Activated CD4-positive, alpha-beta T cell treated with anti-CD3 and anti-CD28 coated beads, Interleukin-2, amount 10 ng/mL, durations not matched to agents 7 days and 5 days (primary cell): ENCODE measurements at places on chromosomes 1 and 21. TPM values are rescaled to one million over a fixed set of nuclear protein-coding genes. Genes with fewer than 3 reads are reported as not detected.

The LCE1E gene
- not detected for total RNA-seq

- peak; percentile 29 for DNase-seq
These were observed 49.8 kb upstream of the RCC1 start for GRCh38 chr1:28456078-28456477.

DNA sequence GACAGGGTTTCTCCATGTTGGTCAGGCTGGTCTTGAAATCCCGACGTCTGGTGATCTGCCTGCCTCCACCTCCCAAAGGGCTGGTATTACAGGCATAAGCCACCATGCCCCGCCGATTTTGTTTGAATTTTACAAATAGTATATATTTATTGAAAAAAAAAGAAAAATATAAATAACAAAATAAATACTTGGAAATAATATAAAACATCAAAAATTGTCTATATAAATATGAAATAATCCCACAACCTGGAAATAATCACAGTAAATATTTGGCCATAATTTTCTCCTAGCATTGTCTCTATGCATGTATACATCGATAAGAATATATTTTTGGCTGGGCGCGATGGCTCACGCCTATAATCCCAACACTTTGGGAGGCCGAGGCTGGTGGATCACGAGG lies 2.7 kb upstream of the PLOD1 start:
- no peak for DNase-seq

- DNase-seq: no peak
These were observed 35.5 kb upstream of the ASPM start for GRCh38 chr1:197181982-197182381.

- DNase-seq: no peak
These were observed 3.5 kb downstream of the ERVH48-1 start for GRCh38 chr21:42921927-42922326.

DNA sequence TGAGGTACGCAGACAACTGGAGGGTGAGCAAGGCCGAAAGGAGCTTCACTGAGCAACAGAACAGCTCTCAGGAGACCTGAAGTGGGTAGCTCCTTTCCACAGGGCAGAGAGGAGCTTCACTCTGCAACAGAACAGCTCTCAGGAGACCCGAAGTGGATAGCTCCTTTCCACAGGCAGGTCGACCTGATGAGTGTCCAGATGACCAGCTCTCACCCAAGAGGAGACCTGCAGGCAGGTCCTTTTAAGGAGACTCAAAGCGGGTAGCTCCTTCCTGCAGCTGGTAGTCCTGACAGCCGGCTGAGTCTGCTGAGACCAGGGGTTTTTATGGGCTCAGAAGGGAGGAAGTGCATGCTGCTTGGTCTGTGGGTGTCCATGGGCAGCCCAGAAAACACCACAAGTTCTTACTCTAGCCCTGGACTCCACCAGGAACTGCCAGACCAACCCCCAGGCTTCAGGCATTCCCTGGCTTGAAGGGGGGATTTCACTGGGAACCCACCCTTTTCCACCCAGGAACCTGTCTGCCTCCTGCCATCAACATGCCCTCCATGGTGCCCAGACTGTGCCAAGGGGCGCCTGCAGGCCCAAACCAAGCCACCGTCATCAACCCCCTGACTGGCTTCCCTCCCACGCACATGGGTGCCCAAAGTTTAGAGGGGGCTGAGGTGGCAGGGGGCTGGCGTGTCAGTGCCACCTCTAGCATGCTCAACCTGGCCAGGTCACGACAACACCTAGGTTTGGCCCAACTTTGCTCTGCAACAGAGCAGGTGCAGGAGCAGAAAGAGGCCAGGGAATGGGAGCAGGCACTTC lies 43.6 kb downstream of the ZBTB8OS start:
- no peak for DNase-seq

DNA sequence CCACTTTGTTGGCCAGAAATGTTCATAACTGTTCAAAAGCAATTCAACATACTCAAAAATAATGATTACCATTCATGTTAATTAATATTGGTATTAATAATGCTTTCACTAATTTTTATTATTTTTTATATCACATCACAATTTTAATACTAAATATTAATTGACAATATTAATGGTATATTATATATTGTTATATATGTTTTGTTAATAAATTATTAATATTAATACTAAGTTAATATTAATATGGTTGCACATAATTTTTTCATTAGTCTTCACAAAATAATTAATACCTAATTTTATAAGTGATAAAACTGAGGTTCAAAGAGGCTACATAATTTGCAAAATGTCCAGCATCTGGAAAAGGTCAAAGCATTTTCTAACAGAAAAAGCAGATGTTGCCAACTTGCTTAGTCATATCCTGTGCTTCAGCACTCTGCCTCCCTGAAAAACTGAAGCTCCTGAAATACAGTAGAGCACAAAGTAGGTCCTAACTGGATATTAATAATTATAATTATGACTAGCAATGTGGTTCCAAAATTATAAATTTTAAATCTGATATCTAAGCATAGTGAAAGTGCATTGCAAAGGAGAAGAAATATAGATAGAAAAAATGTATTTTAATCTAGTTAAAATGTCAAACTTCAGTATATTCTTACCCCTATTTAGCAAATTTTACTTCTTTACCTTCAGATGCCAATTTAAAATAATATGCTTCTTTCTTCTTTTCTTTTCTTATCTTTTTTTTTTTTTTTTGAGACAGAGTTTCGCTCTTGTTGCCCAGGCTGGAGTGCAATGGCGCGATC lies 123.2 kb upstream of the TNFSF4 start:
- no peak for DNase-seq

- DNase-seq: peak; percentile 41
These were observed 94.6 kb downstream of the STUM start for GRCh38 chr1:226643177-226643576.

The TMEM52 gene
- total RNA-seq: not detected

The RAP1GAP gene
- 0.17 TPM for total RNA-seq

- no peak for DNase-seq
These were observed 24.7 kb downstream of the IL23R start for GRCh38 chr1:67190942-67191341.

DNA sequence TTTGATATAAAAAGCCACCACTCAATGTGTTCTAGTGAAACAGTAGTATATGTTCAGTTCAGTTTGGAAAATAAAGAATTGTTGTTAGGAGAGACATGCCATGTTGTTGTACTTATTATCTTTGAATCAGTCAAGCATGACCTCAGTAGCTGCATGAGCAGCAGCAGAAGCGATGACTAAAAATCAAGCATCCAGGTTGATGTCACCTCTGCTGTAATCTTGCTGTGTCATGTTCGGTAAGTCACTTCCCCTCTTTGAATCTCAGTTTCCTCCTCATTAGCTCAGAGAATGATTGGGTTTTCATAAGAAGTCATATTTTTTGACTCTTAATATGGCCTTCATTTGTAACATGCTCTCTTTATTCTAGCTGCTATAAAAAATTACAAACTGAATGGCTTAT lies 428.4 kb upstream of the B3GALT2 start:
- no peak for DNase-seq

DNA sequence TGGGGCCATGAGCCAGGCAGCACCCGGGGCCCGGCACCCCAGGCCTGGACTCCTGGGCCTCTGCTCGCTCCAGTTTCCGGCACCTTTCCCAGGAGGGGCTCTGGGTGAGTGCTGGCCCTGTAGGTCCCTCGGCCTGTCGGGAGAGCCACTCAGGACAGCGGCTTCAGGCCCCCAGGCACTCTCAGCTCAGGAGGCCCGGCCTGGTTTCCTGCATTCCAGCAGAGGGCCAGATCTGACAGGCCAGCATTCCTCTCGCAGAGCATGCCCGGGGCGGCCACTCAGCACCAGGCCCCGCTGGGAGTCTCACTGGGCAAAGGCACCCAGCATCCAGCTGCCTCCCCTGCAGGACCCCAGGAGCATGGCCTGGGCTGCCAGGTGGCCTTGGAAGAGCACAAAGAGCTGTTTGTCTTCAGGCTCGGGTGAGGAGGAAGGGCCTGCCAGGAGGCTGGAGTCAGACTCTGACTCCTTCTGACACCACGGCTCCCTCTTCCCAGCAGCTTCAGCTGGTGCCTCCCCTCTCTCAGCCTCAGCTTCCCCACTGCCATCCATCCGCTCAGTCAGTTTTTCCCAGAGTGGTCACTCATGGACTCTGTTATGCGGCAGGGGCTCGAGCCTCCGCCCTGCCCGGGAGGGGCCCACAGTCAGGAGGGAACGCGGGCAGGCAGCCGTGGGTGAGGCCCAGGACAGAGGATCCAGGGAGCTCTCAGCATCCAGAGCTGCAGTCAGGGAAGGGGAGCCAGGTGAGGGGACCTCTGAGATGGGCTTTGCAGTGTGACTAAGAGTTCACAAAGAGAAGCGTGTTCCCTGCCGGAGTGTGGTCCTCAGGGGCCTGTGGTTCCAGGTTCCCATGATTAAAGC lies 51.7 kb downstream of the WNT9A start:
- no peak for DNase-seq

GRCh38 chr1:14951766-14952165 lies 201.8 kb upstream of the TMEM51 start:
- no peak for DNase-seq

The HSF2BP gene
- total RNA-seq: 0.72 TPM

- no peak for DNase-seq
These were observed 28.9 kb upstream of the C1orf87 start for GRCh38 chr1:60102267-60103061.

DNA sequence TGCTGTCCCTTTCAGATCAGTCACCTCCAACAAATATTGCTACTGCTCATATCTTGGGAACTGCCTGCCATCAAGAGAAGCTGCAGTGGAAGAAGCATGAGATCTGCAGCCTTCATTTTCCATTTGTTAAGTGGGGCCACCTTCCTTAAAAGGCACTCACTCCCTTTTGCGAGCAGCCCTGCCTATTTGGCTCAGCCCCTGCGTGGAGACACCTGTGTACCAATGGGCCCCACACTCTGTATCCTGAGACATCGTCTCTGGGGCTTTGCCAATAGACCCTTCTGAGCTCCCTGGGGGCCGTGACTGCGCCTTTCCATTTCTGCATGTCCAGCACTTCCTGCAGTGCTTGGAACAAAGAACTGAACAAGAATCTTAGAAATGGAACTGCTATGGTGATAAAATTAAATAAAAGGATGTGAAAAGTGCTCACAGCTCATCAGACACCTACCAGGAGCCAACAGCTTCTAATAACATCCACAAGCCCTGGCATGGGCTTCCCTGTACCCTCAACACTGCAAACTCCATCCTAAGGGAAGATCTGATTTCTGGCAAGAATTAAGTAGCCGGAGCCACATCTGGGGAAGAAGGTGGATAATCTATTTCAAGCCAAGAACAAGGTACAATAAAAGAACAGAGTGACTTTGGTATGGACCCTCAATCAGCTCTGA lies 36.7 kb downstream of the PARP1 start:
- no peak for DNase-seq

DNA sequence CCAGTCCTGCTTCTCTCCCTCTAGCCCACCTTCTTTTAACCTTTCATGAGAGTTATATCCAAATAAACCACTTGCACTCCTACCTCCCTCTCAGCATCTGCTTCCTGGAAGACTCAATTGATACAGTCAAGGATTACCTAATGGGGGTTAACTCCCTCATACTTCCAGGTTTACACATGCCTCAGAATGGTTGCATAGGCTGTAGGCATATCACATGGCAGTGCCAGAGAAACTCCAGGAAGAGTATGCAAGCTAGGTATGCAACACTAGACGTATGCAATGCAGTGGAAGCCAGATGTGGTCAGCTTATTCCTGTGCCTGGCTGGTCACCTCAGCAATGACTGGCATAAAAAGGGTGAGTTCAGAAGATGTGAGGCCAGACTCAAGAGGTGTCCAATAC lies 32.7 kb upstream of the VANGL1 start:
- no peak for DNase-seq
